WERI-Rb-1 (cell line): ENCODE measurements at places on chromosomes 13 and 19.

- no peak for DNase-seq
Observed at GRCh38 chr19:29111576-29111975, 101.4 kb downstream of the UQCRFS1 start.

GRCh38 chr19:410243-410781 is 1.4 kb upstream of the C2CD4C start:
- DNase-seq: peak; percentile 6

- DNase-seq: no peak
Observed at GRCh38 chr13:50552424-50552966, 291.0 kb downstream of the DLEU7 start.

DNA sequence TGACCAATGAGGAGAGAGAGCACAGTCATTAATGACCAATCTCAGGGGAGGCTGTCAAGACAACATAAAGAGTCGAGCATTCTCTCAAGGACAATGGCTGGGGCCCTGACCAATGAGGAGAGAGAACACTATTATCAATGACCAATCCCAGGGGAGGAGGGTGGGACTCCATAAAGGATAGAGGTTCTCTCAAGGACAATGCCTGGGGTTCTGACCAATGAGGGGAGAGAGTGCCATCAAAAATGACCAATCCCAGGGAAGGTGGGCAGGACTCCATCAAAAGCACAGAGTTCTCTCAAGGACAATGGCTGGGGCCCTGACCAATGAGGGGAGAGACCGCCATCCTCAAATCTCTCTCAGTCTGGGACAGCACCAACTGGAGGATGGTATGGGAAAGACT is 3.3 kb upstream of the KLK11 start:
- DNase-seq: no peak

DNA sequence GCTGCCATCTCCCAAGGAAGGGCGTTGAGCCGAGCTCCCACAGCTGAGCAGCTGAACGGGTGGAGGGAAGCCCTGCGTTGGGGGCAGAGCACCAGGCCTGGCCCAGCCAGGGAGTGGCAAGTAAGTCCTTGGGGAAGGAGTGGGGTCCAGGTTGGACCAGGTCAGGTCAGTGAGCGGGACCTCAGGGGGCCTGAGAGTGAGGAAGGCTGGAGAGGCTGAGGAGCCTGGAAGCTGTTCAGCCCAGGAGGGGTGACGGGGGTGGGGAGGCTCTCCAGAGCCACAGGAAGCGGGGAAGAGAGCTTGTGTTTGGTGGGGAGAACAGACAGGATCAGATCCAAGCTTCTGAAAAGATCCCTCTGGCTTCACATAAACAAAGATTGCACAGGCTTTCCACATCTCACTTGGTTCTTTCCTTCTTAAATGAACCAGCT is 55.4 kb upstream of the ATP12A start:
- no peak for DNase-seq

GRCh38 chr13:100608906-100609305 is 20.3 kb upstream of the GGACT start:
- DNase-seq: no peak

GRCh38 chr13:40026174-40026585 is 370.7 kb downstream of the COG6 start:
- no peak for DNase-seq

- DNase-seq: no peak
Observed at GRCh38 chr13:64256751-64257150, 2841.1 kb upstream of the PCDH20 start.

GRCh38 chr13:39379667-39380655 is 223.0 kb downstream of the LHFPL6 start:
- no peak for DNase-seq

DNA sequence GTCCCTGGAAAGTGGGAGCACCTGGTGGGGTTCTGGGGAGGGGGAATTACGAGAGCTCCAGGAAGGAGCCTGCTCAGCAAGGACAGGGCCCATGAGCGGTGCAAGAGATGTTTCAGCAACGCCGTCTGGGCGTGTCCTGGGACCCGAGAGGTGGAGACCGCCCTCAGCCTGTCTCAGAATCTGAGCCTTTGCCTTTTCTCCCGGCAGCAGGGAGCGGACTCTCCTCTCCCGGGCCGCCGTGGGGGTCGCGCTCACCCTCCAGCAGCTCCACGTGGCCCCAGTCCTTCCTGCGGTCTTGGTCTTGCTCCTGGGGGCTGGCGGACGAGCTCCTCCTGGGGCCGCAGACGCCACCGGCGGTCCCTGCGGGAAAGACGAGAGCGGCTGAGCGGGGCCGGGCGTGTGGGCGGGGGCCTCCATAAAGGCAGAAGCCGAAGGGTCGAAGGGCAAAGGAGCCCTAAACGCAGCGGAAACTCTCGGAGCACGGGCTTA is 714 bp downstream of the POLRMT start:
- DNase-seq: peak; percentile 36

GRCh38 chr19:18682807-18683108 is 722 bp upstream of the CRTC1 start:
- no peak for DNase-seq

DNA sequence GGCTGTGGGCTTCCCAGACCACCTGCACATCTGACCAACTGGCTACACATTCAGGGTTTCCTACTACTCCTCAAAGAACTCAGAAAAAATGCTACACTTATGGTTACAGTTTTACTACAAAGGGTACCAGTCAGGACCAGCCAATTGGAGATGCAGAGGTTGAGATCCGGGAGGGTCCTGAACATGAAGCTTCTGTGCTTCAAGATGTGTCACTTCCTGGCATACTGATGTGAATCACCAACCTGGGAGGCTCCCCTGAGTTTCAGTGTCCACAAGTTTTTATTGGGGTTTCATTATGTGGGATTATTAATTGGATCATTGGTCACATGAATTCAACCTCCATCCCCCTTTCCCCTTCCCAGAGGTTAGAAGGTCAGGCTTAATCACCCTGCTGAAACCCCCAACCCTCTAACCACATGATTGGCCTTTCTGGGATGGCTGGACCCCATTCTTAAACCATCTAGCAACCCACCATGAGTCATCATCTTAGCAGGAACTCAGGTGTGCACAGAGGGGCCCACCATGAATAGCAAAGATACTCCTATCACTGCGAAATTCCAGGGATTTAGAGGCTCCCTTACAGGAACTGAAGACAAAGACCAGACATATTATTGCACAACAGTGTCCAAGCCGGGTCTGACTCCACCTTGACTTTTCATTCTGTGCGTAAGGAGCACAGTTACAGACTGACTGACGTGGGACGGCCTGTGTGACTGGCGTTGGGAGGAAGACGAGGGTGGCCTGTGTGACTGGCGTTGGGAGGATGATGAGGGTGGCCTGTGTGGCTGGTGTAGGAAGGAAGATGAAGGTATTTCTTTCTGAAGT is 90.7 kb downstream of the ATP8A2 start:
- DNase-seq: no peak

DNA sequence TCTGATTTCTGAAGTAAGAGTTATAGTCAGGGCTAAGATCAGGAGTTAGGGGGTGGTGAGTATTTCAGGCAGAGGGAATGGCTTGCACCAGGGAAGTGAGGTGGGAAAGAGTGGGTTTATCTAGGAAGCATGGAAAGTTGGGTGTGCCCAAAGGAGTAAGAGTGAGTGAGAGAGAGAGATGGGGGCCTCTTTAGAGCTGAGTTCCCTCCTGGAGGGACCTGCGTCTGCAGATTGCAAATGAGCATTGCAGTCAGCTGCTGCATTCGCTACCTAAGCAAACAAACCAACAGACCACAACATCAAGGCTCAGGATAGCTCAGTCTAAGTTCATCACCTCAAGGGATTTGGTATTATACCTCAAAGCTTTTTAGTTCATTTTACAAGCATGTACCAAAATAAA is 405.8 kb downstream of the FGF9 start:
- no peak for DNase-seq

DNA sequence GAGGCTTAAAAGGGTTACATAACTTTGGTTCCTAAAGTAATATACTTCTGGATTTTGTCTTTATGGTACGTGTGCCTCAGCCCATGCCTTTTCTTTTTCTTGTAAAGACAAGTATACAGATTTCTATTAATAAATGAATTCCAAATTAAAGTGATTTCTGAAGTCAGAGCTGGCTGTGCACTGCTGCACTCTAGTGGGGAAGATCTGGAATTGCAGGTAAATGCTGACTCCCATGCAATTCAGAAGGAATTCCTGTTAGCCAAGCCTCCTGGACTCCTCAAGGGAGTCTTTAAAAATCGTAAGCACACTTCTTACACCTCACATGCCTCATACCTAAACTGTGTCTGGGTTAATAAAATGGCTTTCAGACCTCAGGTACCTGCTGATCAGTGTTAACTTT is 118.4 kb upstream of the SLC7A1 start:
- DNase-seq: no peak

DNA sequence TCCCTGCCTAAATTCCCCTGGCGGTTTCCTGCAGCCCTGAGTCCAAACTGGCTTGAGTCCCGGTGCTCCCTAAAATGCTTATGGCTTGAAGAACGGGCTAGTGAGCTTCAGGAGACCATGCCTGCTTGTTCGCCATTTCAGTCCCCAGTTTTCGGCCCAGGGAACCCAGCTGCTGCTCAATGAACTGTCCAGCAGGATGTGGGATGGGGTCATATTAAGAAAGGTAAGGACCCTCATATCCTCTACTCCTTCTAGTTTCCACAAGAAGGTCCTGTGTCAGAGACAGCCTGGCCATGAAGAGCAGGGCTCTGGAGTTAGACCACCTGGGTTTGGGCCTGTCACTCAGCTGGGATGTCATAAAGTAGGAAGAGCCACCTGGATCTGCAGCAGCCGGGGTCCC is 17.0 kb upstream of the SPC24 start:
- DNase-seq: no peak

DNA sequence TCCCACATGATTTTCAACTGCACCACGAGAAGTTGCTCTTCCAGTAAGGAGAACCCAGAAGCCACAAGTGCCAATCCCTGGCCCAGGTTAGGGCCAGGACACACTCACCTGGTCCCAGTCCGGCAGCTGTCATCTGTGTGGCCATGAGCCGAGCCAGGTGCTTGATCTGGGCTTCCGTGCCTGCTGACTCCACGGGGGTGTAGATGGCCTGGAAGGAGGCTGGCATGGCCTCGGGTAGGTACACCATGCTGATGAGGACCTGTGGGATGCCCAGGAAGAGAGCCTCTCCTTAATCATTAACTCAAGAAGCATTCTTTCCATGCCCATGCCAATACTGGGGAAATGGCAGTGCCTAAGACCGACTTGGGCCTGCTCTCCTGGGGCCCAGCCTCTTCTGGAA is 19.9 kb upstream of the RSPH6A start:
- no peak for DNase-seq

DNA sequence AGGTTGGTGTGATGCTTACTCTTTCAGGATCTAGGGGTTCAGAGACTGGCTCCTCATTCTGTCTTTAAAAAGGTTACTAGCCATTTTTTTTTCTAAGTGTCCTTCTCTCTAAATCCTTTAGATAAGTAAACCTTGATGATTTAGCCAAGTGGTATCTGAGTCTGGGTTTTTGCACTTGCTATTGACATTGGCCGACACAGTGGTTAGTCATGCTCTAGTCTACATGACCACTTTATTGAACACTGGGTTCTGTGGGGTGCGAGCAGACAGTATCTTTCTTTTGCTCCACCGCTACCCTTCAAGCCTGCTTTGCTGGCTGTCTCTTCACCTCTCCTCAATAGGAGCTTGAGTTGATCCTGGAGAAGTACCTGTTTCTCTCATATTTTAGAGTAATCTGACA is 6.2 kb upstream of the NUP58 start:
- DNase-seq: no peak

DNA sequence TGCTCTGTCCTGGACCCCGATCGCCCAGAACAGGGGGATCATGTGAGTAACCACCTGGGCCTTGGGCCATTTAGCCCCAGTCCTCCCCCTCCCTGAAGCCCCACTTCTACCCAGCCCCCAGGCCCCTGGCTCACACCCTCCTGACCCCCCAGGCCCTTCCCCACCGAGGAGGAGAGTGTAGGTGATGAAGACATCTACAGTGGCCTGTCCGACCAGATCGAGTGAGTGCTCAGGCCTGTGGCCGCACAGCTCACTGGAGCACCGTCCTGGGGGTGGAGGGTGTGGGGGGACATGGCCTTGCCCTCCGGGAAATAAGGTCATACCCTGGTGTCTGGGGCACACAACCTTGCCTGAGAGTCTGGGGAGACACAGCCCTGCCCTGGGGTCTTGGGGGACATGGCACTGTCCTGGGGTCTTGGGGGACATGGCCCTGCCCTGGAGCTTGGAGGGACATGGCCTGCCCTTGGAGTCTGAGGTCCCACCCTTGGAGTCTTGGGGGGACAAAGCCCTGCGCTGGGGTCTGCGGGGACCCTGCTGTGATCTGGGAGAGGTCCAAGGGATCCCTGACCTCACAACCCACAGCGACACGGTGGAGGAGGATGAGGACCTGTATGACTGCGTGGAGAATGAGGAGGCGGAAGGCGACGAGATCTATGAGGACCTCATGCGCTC is 49.3 kb downstream of the VAV1 start:
- no peak for DNase-seq

GRCh38 chr19:12513531-12514061 is 29.0 kb upstream of the ZNF709 start:
- no peak for DNase-seq

GRCh38 chr13:85031771-85032170 is 767.4 kb downstream of the SLITRK6 start:
- no peak for DNase-seq

DNA sequence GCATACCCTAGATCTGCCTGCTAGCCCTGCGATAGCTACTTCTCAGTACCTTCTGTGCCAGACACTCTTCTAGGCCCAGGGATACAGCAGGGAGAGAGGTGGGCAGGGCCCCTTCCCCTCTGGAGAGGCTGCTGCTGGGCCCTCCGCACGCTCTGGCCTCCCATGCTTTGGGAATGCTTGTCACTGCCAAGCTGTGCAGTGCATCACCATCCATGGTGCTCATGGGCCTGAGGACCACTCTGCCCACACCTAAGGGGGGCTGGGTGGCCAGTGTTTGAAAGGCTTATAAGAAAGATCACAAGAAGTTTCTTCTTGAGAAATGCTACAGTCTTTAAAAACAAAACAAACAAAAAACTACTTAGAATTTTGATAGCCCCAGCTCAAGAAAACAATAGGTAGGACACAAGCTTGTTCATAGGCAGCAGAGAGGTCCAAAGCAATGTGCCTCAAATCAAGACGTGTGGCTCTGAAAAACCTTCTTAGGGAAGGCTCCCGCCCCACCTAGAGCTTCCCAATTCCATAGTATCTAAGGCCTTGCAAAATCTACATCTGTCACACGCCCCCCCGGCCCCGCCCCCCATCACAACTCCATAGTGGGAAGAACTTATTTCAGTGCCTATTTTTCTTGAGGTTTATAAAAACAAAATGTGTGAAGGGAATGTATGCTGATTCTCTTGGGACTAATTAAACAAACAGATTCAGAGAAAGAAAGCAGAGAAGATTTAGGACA is 145.8 kb downstream of the TM9SF2 start:
- DNase-seq: no peak

GRCh38 chr13:75489502-75490263 is 7.7 kb upstream of the TBC1D4 start:
- no peak for DNase-seq
